ENCODE measurements at places on chromosomes 3 and 15.

DNA sequence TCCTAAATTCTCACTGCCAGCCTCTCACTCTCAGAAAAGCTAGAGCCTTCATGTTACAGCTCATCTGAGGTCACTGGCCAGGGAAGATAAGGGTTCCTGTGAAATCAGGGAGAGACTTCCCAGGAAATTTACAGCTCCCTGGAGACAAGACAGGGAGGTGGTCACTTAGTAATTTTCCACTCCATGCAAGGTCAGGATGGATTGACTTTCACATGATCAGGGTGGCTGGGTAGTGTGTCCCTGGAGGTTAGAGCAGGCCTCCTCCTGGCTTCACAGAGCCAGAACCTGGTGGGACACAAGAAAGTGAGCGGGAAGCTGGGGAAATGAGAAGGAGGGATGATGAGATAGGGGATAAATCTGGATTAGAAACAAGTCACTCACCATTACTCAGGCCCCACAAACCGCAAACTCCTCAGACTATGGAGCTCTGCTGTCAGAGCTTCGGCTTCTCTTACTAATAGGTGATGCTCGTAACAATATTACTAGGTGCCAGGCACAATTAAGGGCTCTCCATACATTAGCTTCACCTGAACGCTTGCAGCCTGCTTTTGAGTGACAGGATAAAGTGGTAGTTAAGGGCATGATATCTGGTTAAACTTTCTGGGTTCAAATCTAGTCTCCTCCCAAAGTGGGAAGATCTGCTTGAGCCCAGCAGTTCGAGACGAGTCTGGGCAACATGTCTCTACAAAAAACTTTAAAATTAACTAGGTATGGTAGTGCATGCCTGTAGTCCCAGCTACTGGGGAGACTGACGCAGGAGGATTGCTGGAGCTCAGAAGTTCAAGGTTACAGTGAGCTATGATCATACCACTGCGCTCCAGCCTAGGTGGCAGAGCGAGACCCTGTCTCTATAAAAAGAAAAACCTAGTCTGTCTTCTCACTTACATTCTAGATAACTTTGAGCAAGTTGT, 24.9 kb downstream of the DUOX2 start:
- no peak for DNase-seq

GRCh38 chr3:173025941-173026340, 115.1 kb downstream of the SPATA16 start:
- no peak for DNase-seq

DNA sequence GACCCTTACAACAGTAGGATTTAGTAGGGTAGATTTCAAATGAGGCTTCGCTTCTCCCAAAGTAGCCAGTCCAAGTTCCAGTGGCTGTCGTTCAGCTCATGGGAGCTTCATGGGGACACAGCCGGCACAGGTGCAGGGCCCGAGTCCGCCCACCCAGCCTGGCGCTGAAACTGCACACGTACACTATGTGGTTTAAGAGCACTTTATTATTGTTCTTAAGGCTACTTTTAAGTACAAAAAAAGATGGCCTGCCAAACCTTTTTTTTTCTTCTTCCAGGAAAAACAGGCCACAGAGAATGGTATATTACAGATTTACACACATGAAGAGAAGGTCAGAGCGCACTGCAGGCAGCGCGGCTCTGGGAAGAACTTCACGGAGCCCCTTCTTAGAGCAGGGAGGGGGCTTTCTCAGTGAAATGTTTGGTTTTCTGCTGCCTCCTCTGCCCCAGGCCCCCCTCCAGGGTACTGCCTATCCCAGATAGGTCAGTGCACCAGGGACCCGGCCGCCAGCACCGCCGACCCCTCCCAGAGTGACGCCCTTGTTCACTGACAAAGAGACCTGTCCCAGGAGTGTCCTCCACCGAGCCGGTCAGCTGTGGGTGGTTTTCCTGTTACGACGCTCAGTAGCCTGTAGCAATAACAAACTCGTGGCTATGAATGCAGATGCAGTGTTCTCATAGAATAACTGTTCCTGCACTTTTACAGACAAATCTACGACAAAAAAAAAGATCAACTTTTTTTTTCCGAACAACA, 87.7 kb downstream of the VGLL4 start:
- DNase-seq: no peak

- no peak for DNase-seq
Measured at GRCh38 chr3:33385423-33385822, 54.8 kb downstream of the UBP1 start.

DNA sequence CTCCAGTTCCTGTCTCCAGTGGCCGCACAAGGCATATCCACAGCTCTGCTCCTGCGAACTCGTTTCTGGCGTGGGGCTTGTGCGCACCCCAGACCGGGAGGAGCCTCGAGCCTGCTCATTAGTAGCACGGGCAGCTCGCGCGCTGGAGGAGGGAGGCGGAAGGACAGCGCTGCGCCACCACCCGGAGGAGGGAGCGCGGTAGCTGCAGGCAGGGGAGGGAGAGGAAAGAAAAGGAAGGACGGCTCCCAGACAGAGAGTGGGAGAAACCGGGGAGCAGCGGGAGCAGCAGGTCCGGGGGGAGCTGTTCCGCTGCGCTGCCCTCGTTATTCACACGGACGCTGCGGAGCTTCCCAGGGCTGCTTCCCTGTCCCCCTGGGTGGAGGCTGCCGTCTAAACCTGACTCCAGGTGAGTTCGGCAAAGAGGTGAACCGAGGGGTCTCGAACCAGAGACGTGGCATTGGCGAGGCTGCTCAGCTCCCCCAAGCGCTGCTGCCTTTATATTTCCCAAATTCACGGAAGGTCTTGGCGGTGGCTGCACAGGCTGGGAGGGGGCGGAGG, 121.3 kb upstream of the ZNF717 start:
- DNase-seq: peak; percentile 50

GRCh38 chr3:184740509-184741258, 28.8 kb upstream of the MAGEF1 start:
- DNase-seq: no peak

GRCh38 chr3:71195492-71195891, 388.0 kb downstream of the FOXP1 start:
- DNase-seq: no peak

DNA sequence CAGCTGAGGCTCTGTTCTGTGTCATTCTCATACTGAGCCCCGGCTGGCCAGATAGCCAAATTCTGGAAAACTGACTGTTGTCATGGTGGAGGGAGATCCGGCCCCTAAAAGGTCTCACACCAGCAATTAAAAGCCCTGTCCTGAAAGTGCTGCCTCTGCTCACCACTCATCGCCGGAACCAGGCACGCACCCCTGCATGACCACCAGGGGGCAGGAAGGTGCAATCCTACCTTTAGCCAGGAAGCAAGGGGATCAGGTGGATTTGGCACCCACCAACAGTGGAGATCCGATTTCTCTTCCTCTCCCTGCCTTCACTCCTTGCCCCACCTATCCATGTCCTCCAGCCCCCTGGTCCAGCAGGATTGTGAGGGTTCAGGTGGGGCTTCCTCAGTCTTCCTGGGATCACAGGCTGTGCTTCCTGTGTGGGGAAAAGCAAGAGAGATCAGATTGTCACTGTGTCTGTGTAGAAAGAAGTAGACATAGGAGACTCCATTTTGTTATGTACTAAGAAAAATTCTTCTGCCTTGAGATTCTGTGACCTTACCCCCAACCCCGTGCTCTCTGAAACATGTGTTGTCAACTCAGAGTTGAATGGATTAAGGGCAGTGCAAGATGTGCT, 16.1 kb upstream of the CACNA2D2 start:
- DNase-seq: peak; percentile 77

DNA sequence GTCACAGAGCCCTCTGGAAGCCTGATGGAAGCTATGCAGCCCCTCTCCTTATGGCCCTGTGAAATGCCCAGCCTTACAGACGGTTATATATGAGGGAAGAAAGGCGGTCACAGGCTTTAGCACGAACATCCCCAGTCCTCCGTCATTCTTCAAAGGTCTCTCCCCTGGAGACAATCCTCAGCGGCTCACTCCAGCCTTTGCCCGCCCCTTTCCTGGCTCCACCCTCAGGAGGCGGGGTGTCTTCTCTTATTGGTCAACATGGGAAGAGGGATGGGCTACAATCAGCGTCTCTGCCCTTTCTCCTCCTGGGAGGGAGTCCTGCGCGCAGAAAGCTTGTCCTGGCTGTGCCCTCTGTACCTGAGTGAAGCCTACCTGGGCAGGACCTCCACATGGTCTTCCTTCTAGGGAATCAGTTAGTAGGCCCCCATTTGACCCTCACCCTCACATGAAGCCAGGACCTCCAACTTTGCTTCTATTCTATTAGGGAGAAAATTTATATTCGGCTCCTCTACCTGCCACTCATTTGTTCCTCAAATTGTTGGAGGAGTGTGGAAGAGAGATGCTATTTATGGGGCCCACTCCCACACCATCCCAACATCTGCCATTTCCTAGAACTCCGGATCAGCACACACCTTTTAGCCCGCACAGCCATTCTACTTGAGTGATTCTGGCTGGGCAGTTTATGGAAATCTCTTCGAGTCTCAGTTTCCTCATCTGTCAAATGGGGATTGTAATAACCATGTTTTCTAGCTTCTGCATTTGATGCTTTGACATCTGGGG, 112.9 kb upstream of the SLC6A11 start:
- peak; percentile 86 for DNase-seq

DNA sequence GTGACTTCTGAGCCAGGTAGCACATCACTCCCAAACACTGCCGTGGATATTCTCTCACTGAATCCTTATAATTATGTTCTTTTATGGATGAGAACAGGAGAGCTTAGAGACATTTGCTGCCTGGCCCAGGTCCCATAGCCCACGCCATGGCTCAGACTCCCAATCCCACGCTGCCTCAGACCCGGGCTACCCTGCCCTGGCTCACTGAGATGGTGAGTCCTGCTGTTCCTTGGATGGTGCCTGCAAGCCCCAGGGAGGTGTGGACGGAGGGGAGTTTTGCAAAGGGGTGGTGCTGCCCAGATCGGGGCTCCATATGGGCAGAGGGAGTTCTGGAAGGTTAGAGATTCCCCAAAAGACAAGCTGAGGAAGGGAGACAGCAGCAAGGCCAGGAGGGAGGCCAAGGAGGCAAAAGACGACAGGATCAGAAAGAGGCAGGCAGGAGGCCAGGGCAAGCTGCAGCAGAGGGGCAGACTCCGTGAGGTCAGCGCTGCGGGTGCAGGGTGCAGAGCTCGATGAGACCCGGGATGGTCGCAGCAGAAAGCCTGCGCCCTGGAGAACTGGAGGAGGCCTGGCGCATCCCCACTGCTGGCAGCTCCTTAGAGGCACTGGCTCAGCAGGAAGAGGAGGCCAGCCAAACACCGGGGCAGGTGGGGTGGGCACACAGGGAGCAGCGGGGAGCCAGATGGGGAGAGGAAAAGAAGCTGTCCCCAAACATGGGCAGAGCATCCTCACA, 95.7 kb upstream of the ALDH1A3 start:
- no peak for DNase-seq

GRCh38 chr3:133890037-133890436, 5.6 kb downstream of the RAB6B start:
- DNase-seq: no peak

- DNase-seq: no peak
Measured at GRCh38 chr3:176909044-176909443, 288.2 kb downstream of the TBL1XR1 start.

GRCh38 chr3:115100806-115101205, 46.3 kb downstream of the ZBTB20 start:
- no peak for DNase-seq

- DNase-seq: no peak
Measured at GRCh38 chr15:67124911-67125588, 59.6 kb downstream of the SMAD3 start.

GRCh38 chr3:141753399-141753798, 9.8 kb upstream of the GRK7 start:
- DNase-seq: no peak

DNA sequence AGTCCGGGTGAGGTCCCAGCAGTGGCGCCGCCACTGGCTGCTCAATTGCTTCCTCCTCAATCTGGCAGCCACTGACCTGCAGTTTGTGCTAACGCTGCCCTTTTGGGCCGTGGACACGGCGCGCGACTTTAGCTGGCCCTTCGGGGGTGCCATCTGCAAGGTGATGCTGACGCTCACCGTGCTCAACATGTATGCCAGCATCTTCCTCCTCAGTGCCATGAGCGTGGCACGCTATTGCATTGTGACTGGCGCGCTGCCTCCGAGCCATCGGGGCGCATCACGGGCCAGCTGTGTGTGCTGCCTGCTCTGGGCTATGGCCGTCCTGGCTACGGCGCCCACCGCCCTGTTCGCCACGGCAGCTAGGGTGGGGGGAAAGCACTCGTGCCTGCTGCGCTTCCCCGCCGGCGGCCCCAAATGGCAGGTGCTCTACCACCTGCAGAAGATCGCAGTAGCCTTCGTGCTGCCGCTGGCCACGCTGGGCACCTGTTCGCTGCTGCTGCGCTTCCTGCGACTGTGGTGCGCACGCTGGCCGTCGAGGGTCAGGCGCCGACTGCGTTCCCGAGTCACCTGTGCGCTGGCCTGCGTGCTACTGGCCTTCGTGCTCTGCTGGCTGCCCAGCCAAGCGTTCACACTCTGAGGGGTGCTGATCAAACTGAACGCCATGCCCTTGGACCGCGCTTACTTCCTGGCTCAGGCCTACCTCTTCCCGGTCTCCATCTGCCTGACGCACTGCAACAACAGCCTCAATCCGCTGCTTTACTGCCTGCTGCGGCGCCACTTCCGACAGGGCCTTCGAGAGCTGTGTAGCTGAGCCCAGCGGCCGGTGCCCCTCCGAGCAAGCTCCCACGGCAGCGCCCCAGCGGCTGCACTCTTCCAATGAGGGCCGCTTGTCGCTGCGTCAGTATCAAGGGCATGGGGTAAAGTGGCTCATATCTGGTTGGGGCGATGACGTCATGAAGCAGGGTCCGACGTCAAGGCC, 20.3 kb upstream of the ADAMTS7 start:
- DNase-seq: peak; percentile 46

- DNase-seq: no peak
Measured at GRCh38 chr15:66642514-66642913, 59.5 kb upstream of the SMAD6 start.

GRCh38 chr3:132641837-132642538, 17.6 kb downstream of the ACAD11 start:
- peak; percentile 57 for DNase-seq

GRCh38 chr3:94735354-94735753, 672.5 kb downstream of the NSUN3 start:
- no peak for DNase-seq

DNA sequence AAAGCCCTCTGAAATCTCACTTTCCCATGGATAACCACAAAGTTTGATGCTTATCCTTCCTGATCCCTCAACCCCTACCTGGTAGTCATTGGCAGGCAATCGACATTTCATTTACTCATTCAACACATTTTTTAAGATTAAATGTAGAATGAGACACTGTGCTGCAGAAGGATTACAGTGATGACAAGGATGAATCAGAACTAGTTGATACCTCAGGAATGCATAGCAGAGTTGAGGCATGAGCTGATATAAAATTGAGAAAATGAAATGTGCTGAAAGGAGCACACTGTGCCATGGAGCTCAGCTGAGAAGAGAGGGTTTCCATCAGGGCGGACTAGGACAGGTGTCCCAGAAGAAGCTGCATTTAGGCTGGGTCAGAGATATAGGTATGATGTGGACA, 48.9 kb upstream of the ACTL6A start:
- no peak for DNase-seq

DNA sequence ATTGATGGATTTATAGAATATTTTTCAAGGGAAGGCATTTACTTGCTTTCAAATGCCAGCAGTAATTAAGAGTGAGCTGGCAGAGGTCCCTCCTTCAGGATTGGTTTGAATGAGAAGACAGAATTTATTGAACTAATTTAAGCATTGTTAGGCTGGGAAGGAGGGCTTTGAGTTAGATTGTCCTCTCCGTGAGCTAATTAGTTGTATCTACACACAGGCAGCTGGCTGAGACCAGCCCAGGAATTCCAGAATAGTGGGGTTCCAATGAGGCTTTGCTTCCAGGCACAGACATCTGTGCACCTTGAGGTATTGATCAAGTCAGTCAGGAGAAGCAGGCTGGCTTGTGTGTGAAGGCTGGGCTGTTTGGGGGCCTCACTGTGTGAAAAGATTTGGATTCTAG, 124.0 kb upstream of the WNT5A start:
- DNase-seq: no peak
